H54 (cell line): ENCODE measurements at places on chromosomes 6 and 20.

DNA sequence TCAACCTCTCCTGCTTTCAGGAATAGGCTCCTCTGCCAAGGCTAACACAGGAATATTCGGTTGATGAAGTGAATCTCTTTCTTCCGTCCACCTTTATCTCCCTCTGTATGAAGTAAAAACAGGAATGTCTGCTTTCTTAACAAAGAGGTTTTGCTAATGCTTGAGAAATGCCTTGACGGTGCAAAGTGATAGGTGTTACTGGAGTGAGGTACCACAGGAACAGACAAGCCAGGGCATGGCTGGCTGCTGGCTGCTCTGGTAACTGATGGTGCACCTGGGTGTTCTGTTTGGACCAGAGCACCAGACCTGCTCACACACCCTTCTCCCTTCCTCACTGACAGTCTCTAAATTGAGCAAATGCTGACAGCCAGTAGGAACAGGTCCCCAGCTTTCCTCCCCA, 174.0 kb upstream of the FBXL4 start:
- DNase-seq: no peak

DNA sequence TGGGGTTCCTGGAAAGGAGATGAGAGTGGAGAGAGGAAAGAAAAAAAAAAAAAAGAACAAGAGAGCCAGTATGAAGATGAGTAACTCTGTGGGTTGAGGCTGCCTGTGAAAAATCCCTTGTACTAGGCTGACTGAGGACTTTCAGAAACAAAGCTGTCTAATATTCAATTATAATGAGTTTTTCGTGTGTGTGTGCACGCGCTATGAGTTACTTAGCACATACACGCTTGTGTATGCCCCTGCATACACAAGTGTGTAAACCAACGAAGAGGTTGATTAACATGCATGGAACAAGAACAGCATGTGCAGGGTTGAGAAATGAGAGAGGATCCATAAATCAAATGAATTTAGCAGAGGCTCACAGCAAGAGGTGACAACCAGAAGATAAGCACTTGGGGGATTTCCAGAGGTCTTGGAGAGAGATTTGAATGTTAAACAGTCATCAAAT, 4.8 kb upstream of the RBPJL start:
- DNase-seq: no peak

DNA sequence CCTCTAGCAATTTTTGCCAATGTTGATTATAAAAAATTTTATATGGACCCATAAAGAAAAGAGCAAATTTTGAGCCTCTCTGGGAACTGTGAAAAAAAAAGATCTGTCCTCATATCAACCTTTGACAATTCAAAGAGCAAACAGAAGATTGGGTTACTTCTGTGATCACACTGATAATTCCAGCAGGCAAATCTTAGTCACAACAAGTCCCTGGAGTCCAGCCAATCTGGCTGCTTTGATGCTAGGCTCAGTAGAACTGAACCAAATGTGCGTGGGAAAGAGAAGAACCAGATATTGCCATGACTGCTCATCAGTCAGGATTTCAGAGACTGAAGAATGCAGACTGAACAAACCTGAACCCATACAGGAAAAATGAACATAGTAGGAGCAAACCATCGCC, 438.4 kb upstream of the FLRT3 start:
- no peak for DNase-seq

GRCh38 chr20:59103573-59103972, 60.0 kb upstream of the ZNF831 start:
- no peak for DNase-seq

- DNase-seq: no peak
Observed at GRCh38 chr20:53888510-53888909, 181.9 kb downstream of the BCAS1 start.

- peak; percentile 90 for DNase-seq
Observed at GRCh38 chr6:44012078-44012493, 115.2 kb downstream of the MRPL14 start.

GRCh38 chr6:11766589-11767450, 11.8 kb downstream of the ADTRP start:
- peak; percentile 59 for DNase-seq

DNA sequence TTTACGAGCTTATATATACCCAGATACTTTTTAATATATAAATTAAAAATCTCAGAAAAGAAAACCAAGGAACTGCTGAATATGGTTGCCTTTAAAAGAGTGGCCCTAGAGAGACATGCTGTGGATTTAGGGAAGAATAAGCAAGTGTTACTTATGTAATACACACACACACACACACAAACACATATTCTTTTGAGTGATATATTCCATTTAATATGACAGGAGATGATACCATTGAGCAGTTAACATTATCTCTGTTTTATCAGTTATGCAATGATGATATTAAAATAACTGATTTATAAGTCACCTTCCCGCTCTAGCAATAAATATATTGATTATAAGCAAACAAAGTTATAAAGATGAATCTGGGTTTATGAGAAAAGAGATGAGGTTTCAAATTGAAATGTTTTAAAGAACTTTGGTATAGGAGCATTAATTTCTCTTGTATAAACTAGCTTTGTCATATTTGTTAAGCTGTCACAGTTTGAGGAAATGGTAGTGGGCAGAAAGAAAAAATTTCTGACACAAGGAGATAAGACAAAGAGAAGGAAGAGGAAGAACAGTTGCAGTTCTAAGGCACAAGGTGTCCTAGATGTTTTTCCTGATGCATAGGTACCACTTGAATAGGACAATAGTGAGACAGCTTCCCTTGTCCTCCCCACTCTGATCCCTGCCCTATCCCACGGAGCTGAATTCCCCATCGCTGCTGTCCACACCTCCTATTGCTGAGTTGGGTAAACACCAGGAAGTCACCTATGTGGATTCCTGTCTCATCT, 26.4 kb downstream of the GPX5 start:
- DNase-seq: no peak

GRCh38 chr6:137917551-137918325, 50.7 kb downstream of the TNFAIP3 start:
- DNase-seq: no peak

DNA sequence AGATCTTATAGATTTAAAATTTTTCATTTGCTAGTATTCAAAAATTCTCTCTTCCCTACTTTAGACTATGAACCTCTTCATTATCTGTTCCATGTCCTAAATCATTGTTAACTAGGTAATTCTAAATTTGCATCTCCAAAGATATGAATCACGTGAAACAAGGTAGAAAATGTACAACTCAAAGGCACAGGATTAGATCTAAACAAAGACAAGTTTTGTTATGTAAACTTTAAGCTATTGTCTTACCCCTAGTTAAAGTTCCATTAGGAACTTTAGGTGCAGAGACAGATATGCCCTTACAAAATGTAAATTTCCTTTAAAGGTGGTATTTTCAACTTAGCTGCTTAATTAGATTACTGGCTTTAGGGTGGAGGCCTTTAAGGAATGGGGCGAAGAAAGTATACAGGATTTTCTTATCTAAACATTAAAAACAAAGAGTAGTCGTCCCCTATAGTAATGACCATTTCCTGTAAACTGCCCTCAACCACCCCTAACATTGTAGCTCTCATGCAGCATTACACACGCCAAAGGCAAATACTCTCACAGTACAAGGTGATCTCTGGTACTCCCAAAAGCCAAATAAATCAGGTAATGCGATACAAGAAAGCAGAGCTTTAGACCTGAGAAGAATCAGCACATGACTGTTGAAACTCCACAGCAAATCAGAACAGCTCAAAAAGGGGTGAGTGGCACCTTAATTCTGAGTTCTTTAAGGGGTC, 57.4 kb upstream of the MRAP2 start:
- DNase-seq: no peak

DNA sequence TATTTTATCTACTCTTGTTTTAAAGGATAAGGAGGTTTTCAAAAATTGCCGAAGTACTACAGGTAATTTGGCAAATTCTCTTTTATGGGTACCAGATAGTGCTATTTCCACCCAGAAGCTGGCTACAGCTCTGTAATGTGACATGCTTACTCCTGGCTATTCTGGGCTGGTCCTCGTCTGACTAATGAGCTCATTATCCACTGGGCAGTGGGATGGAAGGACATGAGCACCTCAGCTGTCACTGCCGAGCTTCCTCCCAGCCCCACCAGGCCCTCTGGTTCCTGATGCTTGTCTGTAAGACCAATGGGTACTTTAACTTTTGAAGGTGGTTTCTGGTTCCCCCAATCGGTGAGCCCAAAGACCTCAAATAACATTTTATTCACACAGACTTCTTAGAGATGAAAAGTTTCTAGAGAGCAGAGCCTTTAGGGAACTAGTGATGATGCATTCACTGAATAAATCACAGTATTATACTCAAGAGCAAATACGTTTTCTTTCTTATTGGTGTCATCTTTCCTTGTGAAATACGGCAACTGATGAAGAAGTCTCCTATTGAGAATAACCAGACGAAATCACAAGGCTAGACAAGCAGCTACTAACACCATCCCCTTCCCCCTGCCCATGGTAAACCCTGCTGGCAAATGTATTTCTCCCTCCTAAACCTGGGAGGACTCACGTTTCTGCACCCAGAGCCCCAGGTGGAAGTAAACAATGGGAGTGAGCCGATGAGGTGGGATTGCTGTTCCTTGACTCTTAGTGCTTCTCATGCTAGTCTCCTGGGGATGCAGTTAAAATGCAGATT, 80.8 kb downstream of the SLC22A3 start:
- DNase-seq: no peak

GRCh38 chr6:44229376-44230033, 6.1 kb downstream of the SLC29A1 start:
- no peak for DNase-seq

DNA sequence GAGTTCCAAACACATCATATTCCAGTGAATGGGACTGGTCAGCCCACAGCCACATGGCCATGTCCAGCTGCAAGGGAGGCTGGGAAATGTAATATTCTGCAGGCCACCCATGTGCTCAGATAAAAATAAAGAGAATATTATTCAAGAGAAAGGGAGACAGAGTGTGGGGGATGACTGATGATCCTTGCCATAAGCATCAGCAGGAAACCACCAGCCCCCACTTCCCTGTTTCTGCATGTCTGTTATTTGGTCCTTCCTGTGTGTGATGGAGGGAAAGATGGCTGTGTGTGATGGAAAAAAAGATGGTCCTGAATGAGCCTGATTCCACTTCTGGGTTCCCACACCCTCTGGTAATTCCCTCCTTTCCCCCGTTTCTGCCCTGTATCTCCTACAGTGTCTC, 13.1 kb upstream of the RSPO4 start:
- DNase-seq: no peak

DNA sequence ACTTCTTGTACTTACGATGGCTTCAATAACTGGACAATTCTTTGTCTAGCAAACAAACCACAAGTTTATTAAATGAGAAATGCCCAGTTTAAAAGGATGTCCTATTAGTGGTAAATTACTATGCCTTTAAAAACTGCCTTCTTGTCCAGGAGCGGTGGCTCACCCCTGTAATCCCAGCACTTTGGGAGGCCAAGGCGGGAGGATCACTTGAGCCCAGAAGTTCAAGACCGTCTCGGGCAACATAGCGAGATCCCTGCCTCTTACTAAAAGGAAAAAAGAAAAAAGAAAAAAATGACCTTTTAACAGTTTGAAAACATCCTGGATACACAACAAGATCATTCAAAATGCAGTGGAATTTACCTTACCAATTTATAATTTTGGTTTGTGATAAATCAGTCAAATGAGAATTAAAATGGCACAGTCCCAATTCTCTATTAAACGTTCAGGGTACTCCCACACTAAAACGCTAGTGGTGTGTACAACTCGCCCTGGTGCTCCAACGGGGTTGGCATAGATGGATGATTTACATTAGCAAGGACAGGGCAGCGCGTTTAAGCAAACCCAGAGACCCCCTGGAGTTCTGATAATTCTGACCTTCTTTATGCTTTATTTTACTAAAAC, 2.3 kb downstream of the ZBTB2 start:
- DNase-seq: no peak

- no peak for DNase-seq
Observed at GRCh38 chr6:134058622-134059366, 6.4 kb upstream of the SLC2A12 start.

DNA sequence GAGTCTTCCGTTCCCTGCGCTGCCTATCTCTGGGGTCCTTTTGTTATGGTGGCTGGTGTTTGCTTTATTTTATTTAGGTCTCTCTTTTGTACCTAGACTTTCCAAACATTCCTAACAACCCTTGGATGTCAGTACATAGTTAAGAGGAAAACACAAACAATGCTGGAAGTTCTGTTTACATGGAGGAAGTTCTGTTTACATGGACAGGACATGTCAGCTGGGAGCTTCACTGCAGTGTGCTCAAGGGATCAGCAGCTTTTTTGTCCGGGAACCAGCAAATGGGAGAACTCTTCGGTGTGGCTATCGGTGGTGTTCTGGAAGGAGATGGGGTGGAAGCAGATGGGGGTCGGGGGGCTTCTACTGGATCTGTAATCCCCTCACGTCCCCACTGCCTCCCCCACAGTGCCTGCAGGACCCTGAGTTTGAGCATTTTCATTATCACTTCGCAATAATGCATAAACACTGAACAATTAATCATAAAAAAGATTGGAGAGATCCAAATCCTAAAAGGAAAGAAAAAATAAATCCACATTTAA, 2.7 kb downstream of the SERPINB6 start:
- no peak for DNase-seq

- no peak for DNase-seq
Observed at GRCh38 chr20:18133962-18134361, 3.7 kb upstream of the KAT14 start.

GRCh38 chr6:68572975-68573374, 62.1 kb upstream of the ADGRB3 start:
- DNase-seq: no peak

DNA sequence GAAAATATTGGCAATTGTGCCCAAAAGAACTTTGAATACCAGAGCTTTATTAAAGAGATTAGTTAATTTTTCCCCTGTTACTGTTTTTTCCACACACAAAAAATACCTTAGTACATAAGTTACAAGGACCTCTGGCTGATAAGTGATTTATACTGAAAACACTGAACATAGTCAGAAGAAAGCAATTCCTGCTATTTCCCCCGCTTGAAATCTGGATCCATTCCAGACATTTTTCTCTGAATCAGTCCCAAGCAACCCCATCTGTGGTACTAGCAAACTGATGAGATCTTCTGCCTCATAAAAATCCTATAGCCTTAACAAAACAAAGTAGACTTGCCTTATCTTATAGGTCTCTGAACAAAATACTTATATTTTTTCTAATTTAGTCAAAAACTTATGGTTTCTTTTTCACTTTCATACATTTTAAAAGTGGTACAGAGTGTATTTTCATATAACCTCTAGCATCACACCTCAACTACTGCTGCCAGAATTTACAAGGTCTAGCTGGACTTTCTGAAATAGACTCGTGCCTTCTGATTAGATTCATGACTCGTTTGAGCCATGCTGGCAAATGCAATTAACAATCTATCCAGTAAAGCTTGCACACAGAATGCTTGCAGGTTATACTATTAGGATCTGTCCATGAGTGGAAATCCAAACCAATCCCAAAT, 111.9 kb downstream of the TBX18 start:
- DNase-seq: peak; percentile 30

DNA sequence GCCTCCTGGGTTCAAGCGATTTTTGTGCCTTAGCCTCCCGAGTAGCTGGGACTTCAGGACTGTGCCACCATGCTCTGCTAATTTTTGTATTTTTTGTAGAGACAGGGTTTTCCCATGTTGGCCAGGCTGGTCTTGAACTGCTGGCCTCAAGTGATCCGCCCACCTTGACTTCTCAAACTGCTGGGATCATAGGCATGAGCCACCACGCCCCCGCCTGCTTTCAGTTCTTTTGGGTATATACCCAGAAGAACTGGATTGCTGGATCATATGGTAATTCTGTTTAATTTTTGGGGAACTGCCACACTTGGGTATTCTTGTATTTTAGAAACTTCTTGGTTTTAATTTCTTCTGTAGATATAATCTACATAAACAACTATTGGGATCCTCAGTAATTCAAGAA, 17.0 kb downstream of the CDS2 start:
- DNase-seq: no peak

GRCh38 chr20:46900826-46901225, 6.2 kb downstream of the EYA2 start:
- no peak for DNase-seq
